DMS53 (cell line): ENCODE measurements at places on chromosomes 2 and 18.
A peak's percentile ranks its signal among the peaks of the same experiment; 100 is the strongest.

DNA sequence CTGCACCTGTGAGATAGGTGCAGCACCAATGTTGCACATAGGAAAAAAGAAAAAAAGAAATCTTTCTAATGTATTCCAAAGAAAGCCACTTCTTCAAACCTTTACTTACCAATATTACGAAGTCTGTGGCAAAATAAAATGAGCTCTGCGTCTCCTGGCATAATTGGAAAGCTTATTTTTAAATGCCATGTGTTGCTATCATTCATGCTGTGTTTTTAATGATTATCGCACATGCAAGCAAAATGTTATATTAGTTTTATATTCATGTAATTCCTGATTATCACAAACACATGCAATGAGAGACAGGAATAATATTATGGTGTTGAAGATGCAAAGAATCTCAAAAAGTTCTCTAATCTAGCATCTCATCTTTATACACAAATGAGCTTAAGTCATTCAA, 47.0 kb upstream of the PARD3B start:
- no peak for DNase-seq

DNA sequence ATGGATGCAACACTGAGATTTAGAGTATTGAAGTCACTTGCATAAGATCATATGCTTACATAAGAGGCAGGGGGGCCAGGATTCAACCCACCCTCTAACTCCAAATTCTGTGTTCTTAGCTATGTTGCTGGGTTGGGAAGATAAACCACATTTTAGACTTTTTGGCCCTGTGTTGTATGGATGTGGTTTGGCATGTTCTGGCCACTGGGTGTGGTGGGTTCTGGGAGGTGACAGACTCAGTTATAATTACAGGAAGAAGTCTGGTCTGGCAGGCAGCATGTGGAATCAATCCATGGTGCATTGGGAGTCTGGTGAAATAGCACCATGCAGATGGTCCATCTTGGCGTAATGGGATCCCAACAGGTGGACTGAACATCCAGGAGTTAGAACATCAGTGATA, 138.9 kb downstream of the LTBP1 start:
- no peak for DNase-seq

- no peak for DNase-seq
These were observed 30.3 kb downstream of the SPOPL start for GRCh38 chr2:138531913-138532312.

GRCh38 chr2:143936848-143937722, 582.8 kb downstream of the ZEB2 start:
- peak; percentile 36 for DNase-seq

GRCh38 chr18:41165625-41166024, 789.4 kb upstream of the PIK3C3 start:
- no peak for DNase-seq

DNA sequence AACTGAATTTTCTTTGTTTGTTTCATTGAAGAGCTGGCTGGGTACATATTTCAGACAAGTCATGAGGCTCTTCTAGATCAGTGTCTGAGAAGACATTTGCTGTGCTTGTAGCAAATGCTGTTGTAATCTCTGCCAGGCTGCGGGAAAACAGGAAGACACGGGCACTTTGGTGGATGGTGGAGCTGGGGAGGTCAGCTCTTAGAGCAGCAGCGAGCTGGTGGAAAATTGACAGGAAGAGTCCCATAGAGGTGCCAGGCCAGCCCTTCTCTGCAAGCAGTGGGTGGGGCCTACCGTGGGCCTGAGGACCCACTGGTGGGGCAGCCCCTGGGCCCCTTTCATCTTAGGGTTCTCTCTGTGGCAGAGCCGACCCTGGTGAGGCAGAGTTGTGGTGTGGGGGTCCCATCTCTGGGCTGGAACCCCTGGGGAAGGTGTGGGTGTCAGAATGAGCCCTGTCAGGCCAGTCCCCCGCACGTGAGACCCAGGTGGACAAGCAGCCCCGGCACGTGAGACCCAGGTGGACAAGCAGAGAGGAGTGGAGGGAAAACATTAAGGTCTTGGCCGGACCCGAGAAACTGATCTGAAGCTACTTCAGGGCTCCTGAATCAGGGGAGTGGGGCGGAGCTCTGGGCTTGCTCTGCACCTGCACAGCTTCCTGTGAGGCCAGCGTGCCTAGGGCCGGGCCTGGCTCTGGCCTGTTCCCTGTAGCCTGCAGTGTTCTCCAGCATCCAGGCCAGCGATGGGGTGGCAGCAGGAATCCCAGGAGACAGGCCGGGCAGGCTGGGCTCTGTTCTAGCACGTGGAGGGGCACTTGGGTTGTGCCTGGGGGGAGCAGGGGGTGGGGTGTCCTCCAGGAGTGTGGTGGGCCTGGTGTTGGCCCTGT, 273.5 kb upstream of the HDAC4 start:
- no peak for DNase-seq

DNA sequence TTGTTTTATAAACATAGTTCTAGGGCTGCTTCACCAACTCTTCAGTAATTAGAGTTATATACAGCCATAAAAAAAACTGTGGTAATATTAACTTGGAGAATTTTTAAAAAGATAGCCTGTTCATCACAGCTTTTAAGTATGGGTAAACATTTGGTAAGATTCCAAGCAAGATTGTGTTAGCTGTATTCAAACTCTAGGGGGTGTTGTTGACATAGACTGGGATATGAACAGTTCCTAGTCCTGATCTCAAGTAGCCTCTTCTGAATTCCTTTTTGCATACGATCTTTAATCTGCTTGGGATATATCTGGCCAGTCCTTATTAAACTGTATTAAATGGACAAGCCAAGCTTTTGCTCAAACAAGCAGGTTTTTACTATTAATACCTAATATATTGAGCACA, 13.4 kb downstream of the NOP58 start:
- peak; percentile 60 for DNase-seq

GRCh38 chr18:34321066-34321465, 96.4 kb upstream of the NOL4 start:
- DNase-seq, result no peak

GRCh38 chr2:12167525-12168317, 421.3 kb downstream of the LPIN1 start:
- peak; percentile 6 for DNase-seq

- no peak for DNase-seq
These were observed 532.2 kb downstream of the RIT2 start for GRCh38 chr18:42583283-42583731.

DNA sequence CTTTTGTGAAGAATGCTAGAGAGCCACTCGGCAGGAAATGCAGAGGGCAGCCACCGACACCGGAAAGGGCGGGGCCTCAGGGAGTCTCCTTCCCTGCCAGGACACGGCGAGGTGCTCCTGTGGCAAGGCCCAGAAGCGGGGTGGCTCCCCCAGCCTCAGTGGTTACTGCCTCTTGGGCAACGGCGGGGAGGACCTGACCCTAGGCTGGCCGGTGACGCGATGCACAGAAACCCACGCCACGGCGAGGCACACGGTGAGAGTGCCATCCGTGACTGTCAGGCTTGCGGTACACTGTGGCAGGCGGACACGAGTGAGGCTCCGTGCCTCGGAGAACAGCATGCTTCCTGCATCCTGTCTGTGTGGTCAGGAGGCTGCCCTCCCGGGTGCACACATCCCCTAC, 47.8 kb downstream of the ZAP70 start:
- DNase-seq, result no peak

DNA sequence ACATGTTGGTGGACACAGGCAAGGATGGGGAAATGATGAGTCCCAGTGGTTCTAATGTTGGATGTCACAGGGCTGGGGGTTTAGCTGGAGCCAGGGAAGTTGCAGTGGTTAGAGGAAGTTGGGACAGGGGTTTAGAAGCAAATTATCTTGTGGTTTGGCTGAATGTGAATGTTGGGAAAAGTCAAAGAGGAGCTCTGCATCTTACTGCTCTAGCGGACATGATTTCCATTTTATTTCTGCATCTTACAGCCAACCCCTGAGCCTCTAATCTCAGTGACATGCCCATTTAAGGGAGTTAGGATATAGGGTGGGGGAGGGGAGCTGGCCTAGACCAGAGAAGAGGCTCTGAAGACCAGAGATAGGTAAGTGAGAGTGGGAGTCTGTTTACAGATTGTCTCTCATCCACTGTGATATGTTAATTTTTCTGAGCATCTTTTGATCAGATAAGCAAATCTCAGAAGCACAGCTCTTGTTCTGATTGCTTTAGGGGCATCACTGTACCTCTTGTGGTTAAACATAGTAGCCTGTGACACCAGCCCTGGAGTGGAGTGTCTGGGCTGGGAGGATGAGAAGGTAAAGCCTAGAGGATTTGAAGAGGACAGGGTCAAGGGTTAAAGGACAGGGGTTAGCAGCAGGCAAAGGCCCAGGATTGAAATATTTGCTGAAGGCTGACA, 43.6 kb downstream of the SETBP1 start:
- no peak for DNase-seq

- DNase-seq, result no peak
These were observed 62.8 kb downstream of the DTNA start for GRCh38 chr18:34772887-34773286.

GRCh38 chr18:48656582-48656981, 117.8 kb downstream of the CTIF start:
- DNase-seq, result no peak

DNA sequence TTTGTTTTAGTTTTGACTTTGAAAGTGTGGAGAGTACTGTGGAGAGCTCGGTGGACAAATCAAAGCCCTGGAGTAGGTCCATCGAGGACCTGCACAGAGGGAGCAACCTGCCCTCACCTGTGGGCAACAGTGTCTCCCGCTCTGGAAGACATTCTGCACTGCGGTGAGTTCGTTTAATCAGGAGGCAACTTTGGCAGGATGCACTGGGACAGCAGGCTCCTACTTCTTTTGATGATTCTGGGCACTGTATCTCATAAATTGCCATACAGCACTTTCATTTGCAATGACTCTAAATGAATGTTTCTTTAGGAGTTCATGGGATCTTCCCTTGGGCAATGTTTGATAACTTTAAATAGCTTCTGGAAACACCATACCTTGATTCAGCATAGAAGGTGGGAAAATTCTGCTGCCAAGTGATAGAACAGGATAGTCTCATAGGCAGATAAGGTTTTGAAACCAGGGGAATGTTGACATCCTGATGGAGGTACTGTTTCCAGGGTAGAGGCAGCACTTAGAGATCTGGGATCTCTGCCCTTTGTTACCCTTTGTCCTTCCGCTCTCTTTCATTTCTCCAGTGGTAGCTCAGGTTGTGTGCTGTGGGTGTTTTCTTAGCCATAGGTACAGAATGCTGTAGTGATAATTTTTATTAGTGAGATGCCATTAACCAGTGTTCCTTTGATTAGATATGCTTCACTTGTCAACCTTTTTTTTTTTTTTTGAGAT, 156.2 kb downstream of the PRPF40A start:
- no peak for DNase-seq

GRCh38 chr2:191166111-191166755, 15.4 kb upstream of the STAT4 start:
- DNase-seq, result peak; percentile 12

DNA sequence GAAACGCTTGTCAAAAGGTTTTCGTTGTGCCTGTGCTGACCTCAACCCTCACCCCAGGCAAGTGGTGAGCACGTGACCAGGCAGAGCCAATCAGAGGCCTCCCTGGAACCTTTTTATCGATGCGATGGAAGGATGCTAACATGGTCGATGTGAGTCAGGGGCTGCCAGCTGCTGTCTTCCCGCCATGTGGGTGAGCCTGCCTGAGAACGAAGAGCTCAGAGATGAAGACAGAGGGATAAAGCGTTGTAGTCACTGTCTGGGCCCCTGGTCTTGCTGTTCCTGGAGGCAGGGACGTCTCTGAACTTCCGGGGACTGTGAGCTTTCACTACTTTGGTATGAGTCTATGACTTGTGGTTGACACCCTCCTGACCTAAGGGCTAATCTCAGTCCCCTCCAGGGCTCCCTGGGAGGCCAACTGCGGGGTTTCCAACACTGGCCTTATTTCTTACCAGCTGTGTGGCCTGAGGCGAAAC, 18.6 kb downstream of the DNMT3A start:
- no peak for DNase-seq

DNA sequence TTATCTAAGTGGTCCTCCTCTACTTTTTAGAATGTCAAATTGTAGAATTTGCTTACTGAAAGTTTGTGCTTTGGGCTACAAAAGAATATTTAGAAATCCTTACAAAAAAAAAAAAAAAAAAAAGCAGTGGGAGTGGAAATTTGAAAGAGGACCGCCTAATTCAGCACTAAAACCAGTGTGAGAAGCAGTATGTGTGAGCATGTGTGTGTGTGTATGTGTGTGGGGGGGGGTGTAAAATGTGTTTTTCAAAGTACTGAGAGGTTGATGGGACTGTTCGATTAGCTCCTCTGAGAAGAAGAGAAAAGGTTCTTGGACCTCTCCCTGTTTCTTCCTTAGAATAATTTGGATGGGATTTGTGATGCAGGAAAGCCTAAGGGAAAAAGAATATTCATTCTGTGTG, at the start of gene VIT:
TSS of gene VIT (plus strand) at position 175 of the 400 bp plus-strand sequence. CDS start 19,664 bp downstream, outside the sequence.
- DNase-seq, result no peak

- no peak for DNase-seq
These were observed 9.0 kb downstream of the UGP2 start for GRCh38 chr2:63850649-63851048.

DNA sequence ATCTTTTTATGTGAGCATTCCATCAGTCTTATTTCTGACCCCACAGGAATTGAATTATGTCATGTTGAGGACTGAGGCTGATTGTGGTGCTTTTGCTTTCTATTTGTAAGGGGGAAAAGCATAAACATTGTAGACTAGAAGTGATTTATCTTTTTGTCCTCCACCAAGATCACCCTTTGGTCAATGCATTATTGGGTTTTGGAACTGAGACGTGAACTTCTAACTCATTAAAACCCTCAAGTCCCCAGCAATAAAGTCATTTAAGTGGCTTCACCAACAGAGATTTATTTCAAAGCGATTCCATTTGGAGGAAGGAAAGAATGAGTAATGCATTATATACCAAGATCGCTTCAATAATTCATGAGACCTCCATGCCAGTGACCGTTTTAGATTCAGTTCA, 75.5 kb upstream of the TXNDC2 start:
- no peak for DNase-seq

GRCh38 chr2:113183264-113183663, 9.5 kb downstream of the PSD4 start:
- no peak for DNase-seq

GRCh38 chr2:99695130-99695943, 205.5 kb upstream of the REV1 start:
- no peak for DNase-seq

GRCh38 chr2:129752176-129752575, 227.3 kb upstream of the RAB6C start:
- DNase-seq, result no peak

DNA sequence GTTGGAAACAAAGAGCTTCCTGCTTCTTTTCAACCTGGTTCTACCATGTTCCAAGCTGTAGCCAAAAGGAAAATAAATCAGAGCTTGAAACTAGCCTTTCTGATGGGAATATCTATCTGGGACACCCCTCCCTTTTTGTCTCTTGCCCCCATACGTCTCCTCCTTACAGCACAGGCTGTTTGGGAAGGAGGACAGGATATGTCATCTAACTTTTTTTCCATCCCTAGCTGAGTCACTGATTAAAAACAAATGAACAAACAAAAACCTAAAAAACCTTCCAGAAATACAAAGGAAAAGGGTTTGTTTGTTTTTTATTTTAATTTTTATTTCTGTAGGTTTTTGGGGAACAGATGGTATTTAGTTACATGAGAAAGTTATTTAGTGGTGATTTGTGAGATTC, 151.6 kb downstream of the FAM210A start:
- DNase-seq, result no peak
